ENCODE measurements at places on chromosomes 6 and 20.

DNA sequence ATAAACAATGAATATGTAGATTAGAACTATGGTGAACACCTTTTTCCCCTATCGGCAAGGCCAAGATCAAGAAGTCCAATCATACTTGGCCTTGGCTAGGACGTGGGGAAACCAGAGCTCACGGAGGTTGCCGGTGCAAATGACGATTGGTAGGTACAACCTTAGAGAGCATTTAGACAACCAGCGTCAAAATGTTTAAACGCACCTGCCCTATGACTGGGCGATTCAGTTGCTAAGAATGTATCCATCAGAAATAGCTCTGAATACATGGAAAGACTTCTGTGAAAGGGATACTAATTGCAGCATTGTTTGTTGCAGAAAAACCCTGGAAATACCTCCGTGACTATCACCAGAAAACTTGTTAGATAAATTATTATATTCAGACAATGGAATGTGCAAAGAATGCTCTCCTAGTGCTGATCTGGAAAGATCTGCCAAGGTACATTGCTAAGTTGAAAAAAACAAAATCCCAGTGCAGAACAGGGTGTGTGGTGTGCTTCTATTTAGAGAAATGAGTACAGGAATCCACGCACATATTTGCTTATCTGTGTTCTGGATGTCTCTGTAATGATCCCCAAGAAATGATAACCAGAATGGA, 48.0 kb upstream of the PTPN1 start:
- no peak for DNase-seq

DNA sequence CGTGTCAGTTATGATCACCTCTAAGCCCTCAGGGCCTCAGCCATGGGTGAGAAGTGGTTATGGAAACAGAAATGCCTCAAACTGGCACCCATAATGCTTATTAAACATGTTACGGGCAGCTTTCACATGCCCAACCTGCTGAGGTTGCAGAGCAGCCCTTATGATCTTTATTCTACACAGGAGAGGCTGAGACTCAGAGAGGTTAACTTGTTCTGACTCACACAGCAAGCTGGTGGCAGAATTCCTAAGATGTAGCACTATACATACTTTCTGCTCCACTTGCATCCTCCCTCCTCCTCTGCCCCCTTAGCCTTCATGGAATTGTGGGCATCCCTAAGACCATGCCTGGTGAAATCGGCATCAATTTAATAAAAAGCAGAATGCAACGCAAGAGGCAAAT, 34.7 kb upstream of the IGF2R start:
- DNase-seq: no peak

- DNase-seq: no peak
Measured at GRCh38 chr6:130090796-130091195, 72.4 kb downstream of the L3MBTL3 start.

DNA sequence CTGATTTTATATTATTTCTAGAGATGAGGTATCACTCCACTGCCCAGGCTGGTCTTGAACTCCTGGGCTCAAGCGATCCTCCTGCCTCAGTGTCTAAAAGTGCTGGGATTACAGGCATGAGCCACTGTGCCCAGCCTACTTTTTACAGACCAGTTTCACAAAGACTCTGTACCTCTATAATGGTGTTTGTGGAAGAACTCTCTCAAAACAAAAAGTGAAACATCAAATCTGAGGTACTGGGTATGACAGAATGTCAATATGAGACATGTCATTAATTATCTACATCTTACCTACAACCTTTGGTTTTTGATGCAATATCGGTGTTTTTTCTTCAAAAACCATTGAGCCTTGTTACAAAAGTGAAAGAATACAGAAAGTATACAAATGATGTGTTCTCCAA, 49.4 kb upstream of the MCM9 start:
- DNase-seq: no peak

- no peak for DNase-seq
Measured at GRCh38 chr6:32689531-32690501, 23.4 kb upstream of the HLA-DQB1 start.

DNA sequence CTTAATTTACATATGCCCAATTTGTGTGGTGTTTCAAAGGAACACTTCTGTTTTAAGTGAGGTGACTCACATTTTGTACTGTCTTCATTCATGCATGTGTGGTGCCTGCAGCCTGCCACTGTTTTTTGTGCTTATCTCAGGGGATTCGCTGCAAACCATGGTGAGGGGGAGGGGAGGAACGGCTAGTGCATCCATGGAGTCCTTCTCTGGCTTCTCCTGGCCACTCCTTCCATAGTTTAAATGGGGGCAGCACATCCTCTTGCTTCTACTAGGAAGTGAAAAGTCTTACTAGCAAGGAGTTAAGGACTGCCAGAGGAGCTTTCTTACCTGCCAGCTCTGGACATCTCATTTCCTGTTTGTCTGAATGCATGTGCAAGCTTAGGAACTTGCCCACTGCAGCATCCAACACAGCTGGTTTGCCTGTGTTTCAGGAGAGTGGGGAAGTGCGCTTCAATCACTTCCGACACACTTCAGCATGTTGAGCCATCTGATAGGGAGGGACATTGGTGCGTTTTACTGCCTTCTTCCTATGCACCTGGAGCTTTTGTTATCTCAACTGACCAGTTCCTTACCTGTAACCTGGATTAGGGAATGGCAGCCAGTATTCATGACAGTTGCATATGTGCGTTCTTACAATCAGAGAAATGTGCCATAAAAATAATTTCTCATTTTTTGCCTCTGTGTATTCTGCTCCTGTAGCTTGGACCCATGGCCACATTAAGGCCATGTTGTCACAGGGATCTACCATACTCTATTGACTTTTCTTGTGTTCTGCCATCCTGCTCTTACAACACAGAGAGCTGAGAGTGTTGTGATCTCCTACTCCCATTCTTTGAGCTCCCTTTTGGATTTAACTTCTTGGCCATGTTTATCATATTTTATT, 211.3 kb downstream of the ARID1B start:
- DNase-seq: no peak

- no peak for DNase-seq
Measured at GRCh38 chr6:4460586-4461475, 315.4 kb upstream of the CDYL start.

DNA sequence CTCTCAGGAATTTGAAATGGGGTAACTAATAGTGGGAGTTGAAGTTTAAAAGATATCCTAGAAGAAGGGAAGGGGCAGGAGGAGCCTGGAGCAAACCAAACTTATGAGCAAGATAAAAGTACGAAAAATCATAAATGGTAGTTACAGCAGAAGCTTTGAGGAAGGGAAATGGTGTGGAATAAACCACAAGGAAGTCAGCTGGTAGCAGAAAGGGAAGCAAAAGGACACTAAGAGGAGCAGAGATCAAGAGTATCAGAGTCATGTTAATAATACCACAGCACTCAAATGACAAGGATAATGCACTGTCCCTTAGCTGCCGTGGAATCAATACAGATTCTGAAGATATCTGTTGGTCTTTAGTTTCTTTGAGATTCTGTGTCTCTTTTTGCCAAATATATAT, 44.9 kb upstream of the CCDC28A start:
- no peak for DNase-seq

Data from HS-27A (cell line).